ENCODE measurements at places on chromosomes 4 and X. TPM values are rescaled to one million over a fixed set of nuclear protein-coding genes. Genes with fewer than 3 reads are reported as not detected.

GRCh38 chr4:87067124-87067885 is 132.5 kb downstream of the AFF1 start:
- DNase-seq, result no peak
- H3K27me3 ChIP-seq, result no peaks in the 10 kb centered on the region
- H3K4me3 ChIP-seq, result no peak overlapping the region

- H3K27ac ChIP-seq, result no peak overlapping the region
- H3K27me3 ChIP-seq, result no peaks in the 10 kb centered on the region
- no peaks in the 10 kb centered on the region for H3K36me3 ChIP-seq
- no peak overlapping the region for H3K4me3 ChIP-seq
These were observed 14.2 kb downstream of the ZNF185 start for GRCh38 chrX:152912106-152912505.

- no peak overlapping the region for H3K4me3 ChIP-seq
- no peaks in the 10 kb centered on the region for H3K36me3 ChIP-seq
- no peaks in the 10 kb centered on the region for H3K4me1 ChIP-seq
- no peak overlapping the region for H3K27ac ChIP-seq
- H3K27me3 ChIP-seq, result peaks cover under 1% of the 10 kb centered on the region
These were observed 184.9 kb downstream of the COMMD8 start for GRCh38 chr4:47278631-47279030.

DNA sequence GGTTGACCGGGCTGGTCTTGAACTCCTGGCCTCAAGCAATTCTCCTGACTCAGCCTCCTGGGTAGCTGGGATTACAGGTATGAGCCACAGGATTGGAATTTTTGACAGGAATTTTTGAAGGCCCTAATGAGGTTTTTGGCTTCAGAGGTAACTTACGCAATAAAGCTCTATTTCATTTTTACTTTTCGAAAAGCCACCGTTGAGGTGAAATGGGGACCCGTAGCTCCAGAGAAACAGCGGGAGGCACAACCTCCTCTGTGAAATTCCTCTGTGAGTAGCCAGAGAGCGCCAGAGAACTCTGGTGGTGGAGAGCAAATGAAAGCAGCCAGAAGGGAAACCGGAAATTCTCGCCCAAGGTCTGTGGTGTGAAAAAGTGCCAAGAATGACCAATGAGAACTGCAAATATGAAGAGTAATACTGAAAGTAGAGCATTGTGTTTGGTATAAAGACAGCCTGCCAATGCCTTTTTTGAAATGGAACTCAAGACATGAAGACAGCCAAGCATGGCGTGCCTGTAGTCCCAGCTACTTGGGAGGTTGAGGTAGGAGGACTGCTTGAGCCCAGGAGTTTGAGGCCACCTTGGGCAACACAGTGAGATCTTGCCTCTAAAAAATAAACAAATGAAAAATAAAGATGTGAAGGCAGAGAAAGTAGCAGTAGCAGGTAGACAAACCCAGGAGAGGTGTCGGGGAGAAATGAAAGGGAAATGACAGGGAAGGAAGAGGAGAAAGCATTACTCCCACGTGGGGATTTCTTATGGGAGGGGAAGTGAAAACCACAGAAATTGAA is 33.0 kb upstream of the TMEM131L start:
- H3K27ac ChIP-seq, result peak overlapping the region; percentile 98
- DNase-seq, result peak; percentile 36
- H3K4me3 ChIP-seq, result peak overlapping the region; percentile 96
- H3K4me1 ChIP-seq, result peaks cover 32% of the 10 kb centered on the region
- no peaks in the 10 kb centered on the region for H3K36me3 ChIP-seq

DNA sequence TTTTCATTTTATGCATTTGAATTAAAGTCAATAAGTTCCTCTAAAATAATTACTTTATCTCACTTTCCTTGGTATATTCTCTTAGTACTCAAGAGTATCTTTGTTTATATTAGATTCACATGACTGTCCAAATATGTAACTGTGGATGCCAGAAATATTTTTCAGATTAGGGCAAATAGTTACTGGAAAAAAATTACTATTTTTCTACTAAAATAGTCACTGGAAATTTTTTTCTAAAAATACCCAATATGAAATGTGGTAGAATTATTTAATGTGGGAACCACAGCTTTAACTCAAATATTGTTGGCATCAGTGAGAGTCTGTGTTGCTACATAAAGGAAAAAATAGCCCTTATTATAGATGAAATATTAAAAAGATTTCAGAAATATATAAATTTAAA is 70.4 kb upstream of the NMU start:
- DNase-seq, result no peak
- no peaks in the 10 kb centered on the region for H3K27me3 ChIP-seq
- H3K4me3 ChIP-seq, result no peak overlapping the region
- no peak overlapping the region for H3K27ac ChIP-seq
- H3K4me1 ChIP-seq, result no peaks in the 10 kb centered on the region

- H3K27me3 ChIP-seq, result no peaks in the 10 kb centered on the region
- H3K4me3 ChIP-seq, result no peak overlapping the region
- H3K27ac ChIP-seq, result no peak overlapping the region
- DNase-seq, result no peak
These were observed 158.1 kb upstream of the VCX3A start for GRCh38 chrX:6693051-6693450.

DNA sequence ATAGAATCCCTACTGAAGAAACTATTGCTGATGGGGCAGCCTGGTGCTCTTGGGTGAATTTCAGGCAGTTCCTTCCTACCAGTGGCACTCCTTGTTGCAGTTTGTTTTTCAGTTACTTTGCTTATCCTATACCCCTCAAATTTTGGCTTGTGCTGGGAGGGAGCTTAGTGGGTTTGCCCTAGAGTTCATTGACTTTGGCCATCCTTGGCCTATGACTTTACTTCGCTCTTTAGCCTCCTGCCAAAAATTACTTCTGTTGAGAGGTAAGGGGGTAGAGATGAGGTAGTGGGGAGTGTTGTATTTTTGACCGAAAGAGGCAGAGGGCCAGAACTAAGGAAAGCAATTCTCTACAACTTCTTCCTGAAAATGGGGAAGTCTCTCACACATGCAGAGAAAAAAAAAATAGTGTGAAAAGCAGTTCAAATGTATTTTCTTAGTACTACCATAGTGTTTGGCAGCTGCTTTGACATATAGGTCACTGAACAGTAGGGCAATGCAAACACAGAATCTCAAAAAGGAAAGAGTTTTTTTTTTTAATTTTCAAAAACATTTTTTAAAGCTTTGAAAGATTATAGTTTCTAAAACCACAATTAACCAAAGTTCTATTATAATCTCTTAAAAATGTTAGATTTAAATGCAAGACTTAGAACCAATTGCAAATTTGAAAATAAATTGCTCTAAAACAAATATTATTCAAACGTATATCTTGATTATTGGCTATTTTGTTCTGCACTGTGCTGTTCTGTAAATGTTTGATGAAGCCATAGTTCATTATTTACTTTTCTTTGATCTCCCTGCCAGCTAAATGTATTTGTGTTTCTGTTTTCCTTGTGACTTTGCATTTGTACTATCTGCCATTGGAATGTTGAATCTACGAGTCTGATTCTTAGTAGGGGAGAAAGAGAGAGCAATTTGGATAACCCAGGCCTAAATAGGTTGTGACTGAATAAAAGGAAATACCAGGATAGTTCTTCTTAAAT is 73.6 kb downstream of the DCK start:
- H3K27ac ChIP-seq, result no peak overlapping the region
- H3K27me3 ChIP-seq, result no peaks in the 10 kb centered on the region
- H3K4me1 ChIP-seq, result peaks cover 2% of the 10 kb centered on the region
- no peak overlapping the region for H3K4me3 ChIP-seq
- no peaks in the 10 kb centered on the region for H3K36me3 ChIP-seq

- H3K27ac ChIP-seq, result no peak overlapping the region
- no peaks in the 10 kb centered on the region for H3K4me1 ChIP-seq
- H3K4me3 ChIP-seq, result no peak overlapping the region
- H3K36me3 ChIP-seq, result no peaks in the 10 kb centered on the region
These were observed 195.4 kb upstream of the ADGRL3 start for GRCh38 chr4:61004651-61005170.

DNA sequence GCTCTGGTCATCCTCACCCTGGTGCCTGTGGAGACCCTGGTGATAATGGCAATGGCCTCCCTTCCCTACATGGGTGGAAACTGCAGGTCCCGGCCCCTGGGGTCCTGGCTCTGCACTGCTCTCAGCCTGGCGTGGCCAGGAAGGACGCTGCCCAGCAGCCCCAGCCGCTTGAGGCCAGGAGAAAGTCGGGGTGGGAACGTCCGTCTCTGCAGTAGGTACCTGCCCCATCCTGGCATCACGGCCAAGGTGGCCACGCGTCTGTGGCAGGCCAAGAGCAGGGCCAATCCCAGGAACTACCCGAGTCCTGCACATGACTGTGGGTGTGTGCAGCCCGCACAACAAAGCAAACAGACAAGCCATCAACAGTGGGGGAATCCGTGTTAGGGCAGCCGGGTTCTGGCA is 33.8 kb downstream of the FGFRL1 start:
- H3K4me1 ChIP-seq, result peaks cover 11% of the 10 kb centered on the region
- H3K27ac ChIP-seq, result no peak overlapping the region
- no peaks in the 10 kb centered on the region for H3K36me3 ChIP-seq
- no peak for DNase-seq
- H3K4me3 ChIP-seq, result no peak overlapping the region
- peaks cover 36% of the 10 kb centered on the region for H3K27me3 ChIP-seq

- no peak within 1 kb of the TSS for H3K4me3 ChIP-seq
- H3K27me3 ChIP-seq, result no peaks in the 10 kb centered on the region
- H3K36me3 ChIP-seq, result no peaks in the 10 kb centered on the region
- no peak within 1 kb of the TSS for H3K27ac ChIP-seq
These were observed at the start of gene SULT1E1 for GRCh38 chr4:69860052-69860451. Gene SULT1E1, minus strand, starts transcription at chr4:69860145. Its CDS starts 2,501 bp downstream, at chr4:69857644.

GRCh38 chr4:73341454-73341853 is 62.6 kb upstream of the ALB start:
- peaks cover 21% of the 10 kb centered on the region for H3K27me3 ChIP-seq
- H3K27ac ChIP-seq, result no peak overlapping the region
- DNase-seq, result no peak
- H3K36me3 ChIP-seq, result peaks cover 2% of the 10 kb centered on the region
- H3K4me3 ChIP-seq, result no peak overlapping the region

DNA sequence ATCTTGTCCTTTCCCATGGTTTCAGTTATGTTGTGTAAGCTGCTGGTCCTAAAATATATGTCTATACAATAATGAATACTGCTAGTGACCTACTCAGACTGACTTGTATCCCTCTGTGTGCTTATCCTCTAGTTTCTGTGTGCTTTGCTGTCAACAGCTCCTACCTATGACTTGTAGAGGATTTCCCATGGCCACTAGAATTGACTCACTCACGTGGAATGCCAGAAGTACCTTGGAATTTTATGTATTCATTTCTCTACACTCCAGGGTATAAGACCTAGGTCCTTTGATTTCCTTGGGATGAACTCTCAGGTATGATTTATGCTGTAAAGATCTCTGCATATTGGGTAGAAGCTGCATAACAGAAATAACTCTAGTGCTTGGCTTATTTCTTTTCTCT is 279.9 kb upstream of the SLIT2 start:
- no peaks in the 10 kb centered on the region for H3K4me1 ChIP-seq
- H3K4me3 ChIP-seq, result no peak overlapping the region
- no peaks in the 10 kb centered on the region for H3K27me3 ChIP-seq
- H3K27ac ChIP-seq, result no peak overlapping the region

GRCh38 chrX:9737363-9737762 is 28.3 kb downstream of the GPR143 start:
- no peaks in the 10 kb centered on the region for H3K36me3 ChIP-seq
- H3K4me3 ChIP-seq, result no peak overlapping the region
- no peak overlapping the region for H3K27ac ChIP-seq
- DNase-seq, result no peak
- H3K4me1 ChIP-seq, result no peaks in the 10 kb centered on the region
- peaks cover 7% of the 10 kb centered on the region for H3K27me3 ChIP-seq

- no peak for DNase-seq
- H3K4me3 ChIP-seq, result no peak overlapping the region
- H3K36me3 ChIP-seq, result no peaks in the 10 kb centered on the region
- no peaks in the 10 kb centered on the region for H3K4me1 ChIP-seq
- H3K27me3 ChIP-seq, result no peaks in the 10 kb centered on the region
- no peak overlapping the region for H3K27ac ChIP-seq
These were observed 62.3 kb upstream of the ADAMTS3 start for GRCh38 chr4:72631296-72631695.

GRCh38 chr4:25100021-25100555 is 60.2 kb downstream of the SEPSECS start:
- no peak overlapping the region for H3K27ac ChIP-seq
- H3K4me3 ChIP-seq, result no peak overlapping the region
- peaks cover 5% of the 10 kb centered on the region for H3K27me3 ChIP-seq
- DNase-seq, result no peak
- no peaks in the 10 kb centered on the region for H3K36me3 ChIP-seq

DNA sequence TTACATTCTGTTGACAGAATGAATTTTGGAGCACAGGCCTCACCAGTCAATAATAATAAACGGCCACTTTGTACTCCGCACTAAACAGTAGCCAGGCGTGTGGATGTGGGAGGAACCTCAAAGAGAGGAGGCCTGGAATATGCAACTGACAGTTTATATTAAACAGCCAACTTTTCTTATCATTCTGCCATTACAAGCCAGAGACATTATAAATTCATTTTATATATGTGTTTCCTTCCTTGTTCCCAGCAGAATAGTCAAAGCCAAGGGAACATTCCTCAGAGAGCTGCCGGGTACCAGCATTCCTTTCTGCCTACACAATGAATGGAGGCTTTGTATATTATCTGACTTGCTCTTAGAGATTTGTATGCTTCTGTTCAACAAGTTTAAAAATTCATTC is 436.5 kb upstream of the FTHL17 start:
- no peaks in the 10 kb centered on the region for H3K36me3 ChIP-seq
- H3K4me1 ChIP-seq, result no peaks in the 10 kb centered on the region
- no peak overlapping the region for H3K4me3 ChIP-seq
- no peak overlapping the region for H3K27ac ChIP-seq

GRCh38 chr4:106629268-106629625 is 260.7 kb upstream of the GIMD1 start:
- no peaks in the 10 kb centered on the region for H3K27me3 ChIP-seq
- H3K27ac ChIP-seq, result no peak overlapping the region
- no peaks in the 10 kb centered on the region for H3K36me3 ChIP-seq
- H3K4me1 ChIP-seq, result no peaks in the 10 kb centered on the region
- no peak overlapping the region for H3K4me3 ChIP-seq

DNA sequence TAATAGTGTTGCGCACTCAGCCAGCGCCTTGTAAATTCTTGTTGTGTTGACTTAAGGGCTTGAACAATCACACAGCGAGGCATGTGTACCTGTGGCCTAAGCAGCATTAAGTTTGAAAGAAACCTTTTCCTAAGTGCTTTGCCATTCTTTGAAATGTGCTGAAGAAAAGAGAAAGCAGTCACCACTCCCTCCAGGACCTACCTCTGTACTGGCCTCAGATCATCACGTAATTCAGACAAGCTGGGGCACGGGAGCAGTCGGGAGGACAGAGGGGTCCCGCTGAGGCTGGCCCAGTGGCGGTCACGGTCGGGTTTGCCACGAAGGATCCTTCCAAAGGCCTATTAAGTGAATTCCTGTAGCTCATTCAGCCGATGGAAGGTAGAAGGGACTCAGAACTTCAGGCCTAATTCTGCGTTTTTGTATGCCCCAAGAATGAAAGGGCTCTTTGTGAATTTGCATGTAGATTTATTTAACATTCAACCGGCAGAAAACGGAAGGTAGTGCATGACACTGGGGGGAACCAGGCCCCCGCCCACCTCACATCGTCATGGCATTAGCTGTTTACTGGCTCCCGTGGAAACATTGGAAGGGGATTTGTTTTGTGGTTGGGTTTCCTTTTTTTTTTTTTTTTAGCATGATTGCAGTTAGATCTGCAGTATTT is 106.3 kb downstream of the TRAPPC11 start:
- peaks cover 4% of the 10 kb centered on the region for H3K4me1 ChIP-seq
- H3K27me3 ChIP-seq, result peaks cover 31% of the 10 kb centered on the region
- peaks cover 1% of the 10 kb centered on the region for H3K36me3 ChIP-seq
- no peak overlapping the region for H3K4me3 ChIP-seq
- no peak for DNase-seq

PCDH19 gene
- total RNA-seq, result 0.03 TPM

FAM9C gene
- total RNA-seq, result not detected

NEUROG2 gene
- not detected for total RNA-seq

MAGEA2B gene
- total RNA-seq, result not detected

PNMA3 gene
- total RNA-seq, result 5.5 TPM

Measured in T-helper 17 cell (primary cell).